Stromal cell of bone marrow (primary cell): ENCODE measurements at places on chromosomes 1 and 21.

- peak; percentile 41 for DNase-seq
These were observed 600 bp downstream of the CLK2 start for GRCh38 chr1:155272466-155273342.

GRCh38 chr21:39125752-39126485 lies 57.3 kb downstream of the PSMG1 start:
- DNase-seq = peak; percentile 51

- DNase-seq = no peak
These were observed 9.9 kb downstream of the SEC16B start for GRCh38 chr1:177959811-177960515.

GRCh38 chr1:12548973-12549459 lies 69.0 kb downstream of the DHRS3 start:
- no peak for DNase-seq

- no peak for DNase-seq
These were observed 22.8 kb downstream of the TAS1R2 start for GRCh38 chr1:18836654-18837053.

DNA sequence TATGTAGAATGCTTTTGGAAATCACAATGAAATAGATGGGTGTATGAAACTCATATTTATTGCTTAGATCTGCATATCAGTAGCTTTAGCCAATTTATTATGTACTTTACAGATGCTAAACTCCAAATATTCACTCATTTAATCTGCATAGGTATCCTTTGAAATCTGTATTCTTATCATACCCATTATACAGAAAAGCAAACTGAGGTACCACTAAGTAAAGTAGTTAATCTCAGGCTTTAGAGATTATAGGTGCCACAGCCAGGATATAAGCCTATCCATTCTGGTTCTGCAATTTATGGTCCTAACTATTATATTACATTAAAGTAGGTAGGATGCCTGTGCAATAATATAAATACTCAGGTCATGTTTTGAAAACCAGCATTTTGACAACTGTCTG lies 369.4 kb downstream of the NCAM2 start:
- DNase-seq = no peak

- DNase-seq = no peak
These were observed 2.2 kb upstream of the FALEC start for GRCh38 chr1:150513351-150513791.

- DNase-seq = no peak
These were observed 260.7 kb downstream of the AJAP1 start for GRCh38 chr1:4915154-4915553.

- DNase-seq = peak; percentile 52
These were observed 24.9 kb upstream of the KIRREL1 start for GRCh38 chr1:157968508-157968907.

GRCh38 chr1:225428881-225429455 lies 1.1 kb upstream of the LBR start:
- DNase-seq = no peak
